ENCODE measurements at places on chromosomes 7 and 10. TPM values are rescaled to one million over a fixed set of nuclear protein-coding genes. Genes with fewer than 3 reads are reported as not detected.

Gene SFMBT2
- total RNA-seq = 51.0 TPM

Gene INA
- total RNA-seq = 160 TPM

Gene RET
- 4.4 TPM for total RNA-seq

Gene LRRN3
- total RNA-seq = 108 TPM

Gene SLC13A1
- not detected for total RNA-seq

GRCh38 chr10:79943871-79944270 lies 5.0 kb downstream of the SFTPD start:
- DNase-seq = no peak

DNA sequence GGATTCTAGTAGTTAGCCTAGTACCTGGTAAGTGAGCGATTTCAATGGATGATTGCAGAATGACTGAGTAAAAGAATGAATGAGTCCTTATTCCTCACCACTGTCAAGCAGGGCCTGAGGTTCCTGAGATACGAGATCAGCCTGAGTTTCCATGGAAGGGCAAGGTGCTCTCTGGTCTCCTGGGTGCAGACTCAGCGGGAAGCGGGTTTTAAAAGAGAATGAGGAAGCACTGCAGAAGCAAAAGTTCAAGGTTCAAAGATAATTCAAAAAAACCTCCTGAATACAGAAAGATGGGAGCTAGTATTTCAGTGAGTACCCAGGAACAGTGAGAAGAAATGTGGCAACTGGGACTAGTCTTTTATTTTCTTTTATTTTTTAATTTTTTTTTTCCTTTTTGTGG lies 4.3 kb downstream of the ZNF3 start:
- DNase-seq = no peak

DNA sequence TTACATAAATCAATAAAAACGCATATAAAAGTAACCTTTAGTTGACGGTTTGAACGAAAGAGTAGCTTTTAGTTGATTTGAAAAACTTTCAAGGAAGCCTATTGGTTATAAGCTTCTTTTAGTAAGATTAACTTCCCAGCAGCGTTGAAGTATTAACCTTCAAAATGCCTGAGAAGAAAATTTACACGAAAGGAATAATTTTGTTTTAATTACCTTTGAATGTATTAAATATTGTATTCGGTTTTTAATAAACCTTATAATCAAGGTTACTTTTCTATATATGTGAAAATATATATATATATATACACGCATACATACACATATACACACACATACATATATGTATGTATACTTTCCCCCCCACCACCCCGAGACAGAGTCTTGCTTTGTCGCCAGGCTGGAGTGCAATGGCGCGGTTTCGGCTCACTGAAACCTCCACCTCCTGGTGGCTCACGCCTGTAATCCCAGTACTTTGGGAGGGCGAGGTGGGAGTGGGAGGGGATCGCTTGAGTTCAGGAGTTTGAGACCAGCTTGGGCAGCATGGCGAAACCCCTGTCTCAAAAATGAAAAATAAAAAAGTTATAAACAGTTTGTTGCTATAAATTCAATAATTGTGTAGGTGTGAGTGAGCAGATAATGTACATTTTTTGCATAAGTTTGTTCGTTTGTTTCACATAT lies 57.6 kb upstream of the EZH2 start:
- DNase-seq = no peak

- DNase-seq = no peak
Measured at GRCh38 chr7:54802841-54803240, 43.8 kb upstream of the SEC61G start.

GRCh38 chr7:117127585-117128168 lies 174.4 kb downstream of the ST7 start:
- DNase-seq = no peak

GRCh38 chr7:156969972-156970420 lies 20.5 kb downstream of the NOM1 start:
- no peak for DNase-seq

DNA sequence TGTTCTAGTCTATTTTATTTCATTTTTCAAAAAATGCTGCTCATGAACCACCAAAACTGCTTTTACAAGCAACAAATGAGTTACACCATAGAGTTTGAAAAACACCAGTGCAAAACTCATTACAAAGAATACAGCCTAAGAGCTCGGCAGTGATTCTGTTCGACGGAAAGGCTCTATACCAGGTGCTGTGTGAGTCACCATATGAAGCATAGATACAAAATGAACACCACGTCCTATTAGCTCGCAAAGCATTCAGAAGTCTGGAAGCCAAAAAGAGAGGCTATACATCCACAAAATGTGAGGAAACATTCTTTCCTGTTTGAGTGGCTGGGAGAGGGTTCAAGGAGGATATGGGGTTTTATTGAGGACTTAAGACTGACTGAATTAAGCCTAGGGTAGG lies 136.1 kb downstream of the ATE1 start:
- no peak for DNase-seq

GRCh38 chr10:34475786-34476185 lies 339.3 kb downstream of the PARD3 start:
- no peak for DNase-seq
